ENCODE measurements at places on chromosomes 6 and 20.

GRCh38 chr6:165821754-165822153, 158.7 kb upstream of the PDE10A start:
- DNase-seq = no peak

- no peak for DNase-seq
Observed at GRCh38 chr20:57411406-57412283, 20.4 kb downstream of the RBM38 start.

- no peak for DNase-seq
Observed at GRCh38 chr20:19275038-19275629, 62.7 kb downstream of the SLC24A3 start.

GRCh38 chr6:57021086-57021720, 25.3 kb upstream of the KIAA1586 start:
- DNase-seq = no peak

- no peak for DNase-seq
Observed at GRCh38 chr6:144602523-144603180, 317.5 kb downstream of the UTRN start.

DNA sequence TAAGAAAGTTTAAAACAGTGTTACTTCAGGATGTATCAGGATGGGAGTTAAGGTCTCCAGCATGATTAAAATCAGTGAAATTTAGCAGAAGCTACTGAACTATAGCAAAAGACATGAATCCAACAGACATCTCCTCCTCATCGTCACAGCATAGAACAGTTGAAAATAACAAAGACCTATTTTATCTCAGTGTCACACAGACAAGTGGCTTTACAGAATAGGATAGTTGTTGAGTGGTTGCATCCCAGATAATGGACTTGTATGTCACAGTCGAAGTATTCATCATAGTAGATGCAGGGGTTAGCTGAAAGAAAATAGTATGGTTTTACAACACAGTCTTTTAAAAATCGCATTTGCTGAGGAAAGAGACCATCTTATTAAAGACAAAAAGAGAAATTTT, 31.2 kb downstream of the CRISP1 start:
- no peak for DNase-seq

DNA sequence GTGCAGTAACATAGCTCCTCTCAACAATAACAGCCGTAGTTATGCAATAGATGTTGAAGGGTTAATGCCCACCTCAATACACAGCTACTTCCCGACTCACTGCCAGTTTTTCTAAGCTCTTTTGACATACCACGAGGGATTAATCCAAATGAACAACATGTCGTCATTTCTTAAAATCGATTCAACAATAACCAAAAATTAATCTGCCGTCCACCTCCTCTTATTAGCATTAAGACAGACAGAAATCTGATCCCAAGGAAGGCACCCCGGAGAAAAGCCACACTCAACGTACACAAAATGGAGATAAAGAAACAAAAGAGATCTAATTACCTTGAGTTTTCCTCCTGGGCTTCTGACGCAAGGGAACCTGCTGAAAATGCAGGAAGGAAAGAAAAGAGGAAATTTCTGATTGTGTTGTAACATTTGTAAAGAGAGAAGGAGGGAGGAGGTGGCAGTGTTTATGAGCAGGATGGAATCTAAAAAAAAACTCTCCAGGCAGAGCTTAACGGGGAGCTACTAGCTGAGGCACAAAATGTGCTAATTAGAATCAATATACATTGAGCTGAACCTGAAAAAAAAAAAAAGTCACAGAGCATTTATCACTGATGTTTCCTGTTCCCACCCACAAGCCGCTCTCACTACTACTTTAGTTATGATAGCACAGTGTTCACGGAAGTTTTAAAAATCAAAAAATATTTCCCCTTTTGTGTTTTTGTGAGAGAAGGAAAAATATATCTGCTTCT, 109.3 kb downstream of the IPCEF1 start:
- no peak for DNase-seq

GRCh38 chr6:25852756-25853155, 20.9 kb upstream of the SLC17A1 start:
- DNase-seq = no peak

DNA sequence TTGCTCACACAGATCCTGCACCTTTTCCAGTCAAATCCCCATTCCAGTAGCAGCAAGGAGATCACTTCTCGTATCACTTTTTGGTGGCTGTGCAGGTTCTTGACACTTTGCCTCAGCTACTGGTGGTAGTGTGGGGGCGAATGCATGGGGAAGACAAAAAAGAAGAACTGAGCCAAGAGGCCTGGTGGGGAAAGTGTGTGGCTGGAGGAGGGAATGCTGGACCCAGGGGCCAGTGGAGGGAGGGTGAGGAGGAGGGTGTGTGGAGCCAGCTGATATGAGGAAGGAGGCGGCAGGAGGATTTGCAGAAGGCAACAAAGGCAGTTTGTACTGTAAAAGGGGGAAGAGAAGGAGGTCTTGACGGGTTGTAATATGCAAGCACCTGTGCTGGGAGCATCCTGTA, 15.7 kb upstream of the HLA-C start:
- DNase-seq = no peak

- no peak for DNase-seq
Observed at GRCh38 chr20:44449864-44450263, 25.8 kb upstream of the TTPAL start.

DNA sequence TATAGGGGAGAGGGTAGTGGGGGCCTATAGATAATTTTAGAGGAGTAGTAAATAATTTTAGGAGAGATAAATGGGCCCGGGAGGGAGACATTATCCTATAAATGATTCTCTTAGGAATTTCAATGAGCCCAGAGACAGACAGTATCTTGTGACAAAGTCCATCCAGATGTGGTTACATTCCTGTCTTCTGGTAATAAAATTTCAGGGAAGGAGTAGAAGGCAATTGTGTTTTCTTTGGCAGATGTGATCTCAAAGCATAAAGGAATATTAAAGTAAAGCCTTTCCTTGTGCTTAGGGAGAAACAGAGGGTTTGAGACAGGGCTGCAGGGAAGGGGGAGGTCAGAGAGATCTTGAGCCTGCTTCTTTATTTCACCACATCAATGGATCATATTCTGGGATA, 979.8 kb upstream of the GJE1 start:
- DNase-seq = no peak

DNA sequence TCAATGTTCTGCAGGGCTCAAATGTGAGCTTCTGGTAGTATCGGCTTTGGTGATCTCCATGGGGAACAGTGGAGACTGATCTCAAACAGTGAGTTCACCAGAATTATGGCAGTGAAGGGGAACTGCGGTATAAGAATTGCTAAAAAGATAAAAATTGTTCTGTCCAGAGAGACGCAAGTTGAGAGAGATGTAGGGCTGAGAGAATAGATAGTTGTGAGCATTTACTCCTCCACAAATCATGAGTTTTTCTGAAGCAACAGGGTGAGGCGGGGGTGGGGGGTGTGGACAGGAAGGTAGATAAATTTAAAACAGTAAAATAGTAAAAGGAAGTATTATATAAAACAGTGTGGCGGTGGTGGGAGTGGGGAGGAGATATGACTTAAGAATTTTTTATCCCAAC, 98.6 kb upstream of the NEDD9 start:
- no peak for DNase-seq

GRCh38 chr6:1609041-1609647, 571 bp upstream of the FOXC1 start:
- no peak for DNase-seq

GRCh38 chr6:31792761-31793171, 2.8 kb downstream of the VARS1 start:
- DNase-seq = no peak

GRCh38 chr6:139194740-139195139, 59.9 kb downstream of the HECA start:
- DNase-seq = no peak

GRCh38 chr6:26379740-26380139, 3.2 kb upstream of the BTN2A2 start:
- no peak for DNase-seq

- no peak for DNase-seq
Observed at GRCh38 chr20:49432550-49432949, 49.9 kb downstream of the KCNB1 start.
